ENCODE measurements at places on chromosomes 16 and 17.

- DNase-seq: peak; percentile 19
Observed at GRCh38 chr16:71775949-71776348, 32.7 kb downstream of the AP1G1 start.

- DNase-seq: no peak
Observed at GRCh38 chr17:57915544-57915943, 39.7 kb downstream of the CUEDC1 start.

DNA sequence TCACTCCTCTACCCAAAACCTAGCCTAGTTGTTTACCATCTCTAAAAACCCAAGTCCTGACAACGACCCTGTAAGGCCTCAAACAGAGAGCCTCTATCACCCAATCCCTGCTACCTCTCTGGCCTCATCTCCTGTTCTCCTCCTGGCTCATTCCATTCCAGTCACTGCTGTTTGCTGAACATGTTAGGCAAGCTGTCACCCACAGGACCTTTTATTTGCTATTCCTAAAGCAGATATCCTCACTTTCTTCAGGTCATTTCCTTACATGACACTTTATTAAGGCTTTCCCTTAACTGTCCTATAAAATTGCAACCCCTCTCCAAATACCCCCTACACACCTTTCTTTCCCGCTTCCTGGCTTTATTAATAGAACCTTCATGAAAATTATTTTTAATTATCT lies 85.1 kb downstream of the KANSL1 start:
- DNase-seq: no peak

DNA sequence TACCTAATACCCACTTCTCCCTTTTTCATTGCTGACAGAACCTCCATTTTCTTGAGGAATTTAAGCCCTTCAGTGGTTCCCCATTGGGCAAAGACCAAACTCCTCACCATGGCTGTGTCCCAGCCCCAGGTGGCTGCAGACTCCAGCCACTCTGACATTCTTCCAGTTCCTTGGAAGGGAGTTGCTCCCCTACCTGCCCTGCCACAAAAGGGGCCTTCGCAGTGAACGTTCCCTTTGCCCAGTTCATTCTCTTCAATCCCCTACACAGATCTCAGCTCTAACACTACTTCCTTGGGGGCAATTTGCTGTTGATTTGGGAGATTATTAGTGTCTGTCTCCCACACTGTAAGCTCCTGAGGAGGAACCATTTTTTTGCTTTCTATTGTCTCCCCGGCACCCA lies 3.2 kb upstream of the AKTIP start:
- no peak for DNase-seq

DNA sequence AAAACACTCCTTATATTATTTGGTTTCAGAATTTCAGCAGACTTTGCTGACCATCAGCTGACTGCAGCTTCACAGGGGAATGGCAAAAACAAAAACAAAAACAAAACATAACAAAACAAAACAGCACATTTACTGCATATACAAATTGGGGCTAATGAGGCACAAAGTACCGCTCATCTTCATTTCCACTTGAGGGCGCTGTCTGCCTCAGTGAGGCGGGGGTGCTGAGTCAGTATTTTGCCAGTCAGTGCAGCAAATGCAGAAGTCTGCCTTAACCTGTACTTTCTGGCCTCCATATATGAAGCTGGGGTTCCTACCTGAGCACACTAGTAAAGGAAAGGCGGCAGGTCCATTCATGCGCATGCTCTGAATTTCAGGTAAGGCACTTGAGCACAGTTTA lies 13.5 kb upstream of the DYNLRB2 start:
- DNase-seq: peak; percentile 58

- no peak for DNase-seq
Observed at GRCh38 chr17:68737761-68738443, 136.7 kb upstream of the FAM20A start.

GRCh38 chr16:82264756-82265155 lies 94.7 kb upstream of the MPHOSPH6 start:
- no peak for DNase-seq

DNA sequence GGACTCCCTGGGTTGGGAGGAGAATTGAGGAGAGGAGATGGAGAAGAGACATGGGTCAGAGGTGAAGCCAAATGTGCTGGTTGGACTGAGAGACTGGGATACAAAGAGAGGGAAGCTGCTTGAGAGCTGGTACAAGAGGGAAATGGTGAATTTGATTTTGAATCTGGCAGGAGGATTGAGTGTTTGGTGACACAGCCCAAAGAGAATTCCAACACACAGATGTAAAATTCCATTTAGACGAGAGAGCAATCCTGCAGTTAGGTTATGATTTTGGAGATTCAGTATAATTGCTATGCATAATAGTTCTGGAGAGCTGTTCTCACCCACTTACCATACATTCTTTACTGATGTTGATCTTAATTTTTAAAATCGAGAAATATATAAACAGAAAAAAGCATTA lies 57.7 kb downstream of the HSD17B2 start:
- no peak for DNase-seq

DNA sequence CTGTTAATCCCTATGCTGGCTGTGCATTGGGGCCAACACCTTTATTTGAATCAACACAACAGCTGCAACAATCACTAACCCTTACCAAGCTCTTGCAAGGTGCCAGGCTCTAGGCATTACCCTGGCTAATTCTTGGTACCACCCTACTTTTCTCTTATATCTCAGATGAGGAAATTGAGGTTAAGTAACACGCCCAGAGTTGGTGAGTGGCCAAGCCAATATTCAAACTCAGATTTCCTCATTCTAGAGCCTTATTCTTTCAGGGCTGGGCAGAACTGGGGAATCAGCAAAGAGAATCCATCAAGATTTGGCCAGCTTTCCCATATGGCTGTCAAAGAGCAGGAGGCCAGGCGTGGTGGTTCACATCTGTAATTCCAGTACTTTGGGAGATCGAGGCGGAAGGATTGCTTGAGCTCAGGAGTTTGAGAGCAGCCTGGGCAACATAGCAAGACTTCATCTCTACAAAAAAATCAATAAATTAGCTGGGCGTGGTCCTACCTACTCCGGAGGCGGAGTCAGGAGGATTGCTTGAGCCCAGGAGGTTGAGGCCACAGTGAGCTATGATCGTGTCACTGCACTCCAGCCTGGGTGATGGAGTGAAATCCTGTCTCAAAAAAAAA lies 23.7 kb downstream of the ARSG start:
- no peak for DNase-seq

DNA sequence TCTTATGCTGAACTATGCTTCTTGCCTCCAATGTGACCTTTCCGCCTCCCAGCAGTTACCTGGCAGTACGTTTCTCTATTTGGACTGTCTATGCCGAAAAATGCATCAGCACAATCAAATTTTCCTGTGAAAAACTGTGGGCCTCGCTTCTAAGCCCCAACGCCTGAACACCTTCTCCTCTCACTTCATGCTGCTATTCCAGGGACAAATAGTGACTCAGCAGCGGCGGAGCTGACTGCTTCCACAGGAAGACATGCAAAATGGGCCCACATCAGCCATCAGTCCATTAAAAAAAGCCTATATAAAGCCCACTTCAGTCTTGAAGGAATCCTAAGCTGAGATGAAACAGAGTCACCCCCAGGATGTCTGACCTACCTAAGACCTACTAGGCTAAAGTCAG lies 10.5 kb upstream of the PIP4K2B start:
- no peak for DNase-seq

- DNase-seq: no peak
Observed at GRCh38 chr16:87710887-87711286, 54.9 kb downstream of the KLHDC4 start.

Data from GM20000 (cell line).